Neural crest cell (in vitro differentiated cells): ENCODE measurements at places on chromosomes 4 and X.

DNA sequence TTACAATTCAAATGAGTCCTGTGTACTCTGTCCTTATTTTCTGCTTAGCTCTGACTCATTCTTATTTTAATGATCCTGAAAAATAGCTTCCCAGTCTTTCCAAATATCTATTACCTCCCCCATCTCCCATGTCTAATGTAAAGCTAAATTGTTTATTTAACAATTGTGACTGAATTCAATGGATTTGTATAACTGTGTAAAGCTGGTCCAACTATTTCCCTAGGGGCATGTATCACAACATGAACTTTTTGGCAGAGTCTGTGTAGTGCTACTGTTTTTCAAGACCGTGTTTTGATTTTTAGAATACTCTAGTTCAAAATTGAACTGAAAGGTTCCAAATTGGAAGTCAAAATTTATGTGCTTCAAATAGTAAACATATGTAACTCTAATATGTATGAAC is 67.8 kb downstream of the SPCS3 start:
- no peak for DNase-seq

DNA sequence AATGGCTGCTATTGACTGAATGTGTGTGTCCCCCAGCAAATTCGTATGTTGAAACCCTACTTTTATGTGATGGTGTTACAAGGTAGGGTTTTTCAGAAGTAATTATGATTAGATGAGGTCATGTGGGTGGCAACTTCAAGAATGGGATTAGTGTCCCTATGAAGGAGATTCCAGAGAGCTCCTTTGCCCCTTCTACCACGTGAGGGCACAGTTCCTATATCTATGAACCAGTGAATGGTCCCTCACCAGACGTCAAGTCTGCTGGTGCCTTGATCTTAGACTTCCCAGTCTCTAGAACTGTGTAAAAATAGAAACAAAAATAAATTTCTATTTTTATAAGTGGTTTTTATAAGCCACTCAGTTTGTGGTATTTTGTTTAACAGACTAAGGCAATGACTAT is 1137.6 kb upstream of the IGFBP7 start:
- DNase-seq: no peak

GRCh38 chrX:120456973-120457372 is 12.1 kb downstream of the LAMP2 start:
- no peak for DNase-seq

DNA sequence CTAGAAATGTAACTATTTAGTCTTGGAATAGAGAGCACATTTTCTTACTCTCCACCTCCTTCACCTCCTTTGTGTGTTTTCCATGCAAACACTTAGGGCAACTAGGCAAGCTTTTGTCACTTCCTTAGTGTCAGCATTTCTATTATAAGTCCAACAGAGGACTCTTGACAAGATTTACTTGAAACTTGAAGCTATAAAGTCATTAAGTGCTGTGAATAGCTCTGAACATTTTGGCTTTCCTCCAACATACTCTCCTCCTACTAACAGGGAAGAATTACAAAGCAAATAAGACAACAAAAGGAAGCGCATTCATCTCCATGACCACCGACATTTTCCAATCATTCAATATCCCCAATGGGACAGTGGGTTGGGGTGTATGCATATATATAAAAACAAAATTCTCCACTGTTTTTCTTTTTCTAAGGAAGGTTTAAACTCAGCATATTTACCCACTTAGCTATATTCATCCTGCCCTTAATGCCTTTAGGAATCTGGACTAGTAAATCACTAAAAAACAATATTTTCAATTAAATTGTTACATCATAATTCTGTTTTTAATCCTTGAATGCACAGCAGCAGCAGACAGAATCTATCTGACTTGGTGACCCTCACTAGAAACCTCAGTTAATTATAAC is 264.6 kb downstream of the SNCA start:
- DNase-seq: no peak

- DNase-seq: no peak
These were observed 105.9 kb downstream of the OR13H1 start for GRCh38 chrX:131649741-131650140.

GRCh38 chrX:39814391-39814790 is 283.4 kb downstream of the BCOR start:
- DNase-seq: no peak

DNA sequence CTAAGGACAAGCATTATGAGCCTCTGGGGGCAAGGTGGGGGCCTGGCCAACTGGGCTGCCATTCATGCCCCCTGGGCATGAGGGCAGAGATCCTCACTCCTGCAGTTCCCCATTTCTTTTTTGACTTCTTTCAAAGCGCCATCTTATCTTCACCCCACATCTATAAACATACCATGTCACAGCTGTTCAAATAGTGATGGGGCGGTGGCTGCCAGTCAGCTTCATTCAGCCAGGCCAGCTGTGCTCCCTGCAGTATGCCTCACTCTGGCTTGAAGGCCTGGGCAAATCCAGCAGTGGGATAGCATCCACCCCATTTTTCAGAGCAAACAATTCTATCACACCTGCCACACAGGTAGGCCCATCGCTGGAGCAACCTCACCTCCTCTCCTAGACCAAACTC is 85.5 kb downstream of the NHSL2 start:
- no peak for DNase-seq

DNA sequence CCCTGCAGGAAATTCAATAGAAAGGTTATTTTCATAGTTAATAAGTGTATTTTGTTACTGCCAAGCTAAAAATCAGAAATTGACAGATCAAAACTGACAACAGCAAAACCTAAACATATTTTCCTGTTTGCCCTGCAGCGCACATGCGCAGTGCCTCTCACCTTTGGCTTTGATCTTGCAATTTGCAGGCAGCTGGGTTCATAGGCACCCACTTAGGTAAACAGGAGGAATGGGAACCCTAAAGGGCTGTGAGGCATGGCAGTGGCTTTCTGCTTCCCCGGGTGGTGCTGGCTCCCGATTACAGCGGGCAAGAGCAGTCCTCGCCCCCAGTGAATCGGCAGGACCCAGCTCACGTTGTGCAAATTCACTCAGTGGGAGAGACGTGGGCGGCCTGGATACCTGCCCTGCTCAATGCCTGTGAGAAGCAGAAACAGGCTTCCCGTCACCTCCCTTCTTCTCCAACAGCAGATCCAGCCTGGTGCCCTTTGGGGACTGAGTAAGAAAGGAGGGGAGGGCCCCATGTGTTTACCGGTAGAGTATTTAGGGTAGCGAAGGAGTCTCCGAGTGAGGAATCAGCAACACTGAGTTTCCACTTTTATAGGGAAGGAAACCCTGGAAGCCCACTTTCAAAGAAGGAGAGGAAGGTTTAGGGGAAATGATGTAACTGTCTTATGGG is 25.7 kb downstream of the CCKAR start:
- DNase-seq: no peak

DNA sequence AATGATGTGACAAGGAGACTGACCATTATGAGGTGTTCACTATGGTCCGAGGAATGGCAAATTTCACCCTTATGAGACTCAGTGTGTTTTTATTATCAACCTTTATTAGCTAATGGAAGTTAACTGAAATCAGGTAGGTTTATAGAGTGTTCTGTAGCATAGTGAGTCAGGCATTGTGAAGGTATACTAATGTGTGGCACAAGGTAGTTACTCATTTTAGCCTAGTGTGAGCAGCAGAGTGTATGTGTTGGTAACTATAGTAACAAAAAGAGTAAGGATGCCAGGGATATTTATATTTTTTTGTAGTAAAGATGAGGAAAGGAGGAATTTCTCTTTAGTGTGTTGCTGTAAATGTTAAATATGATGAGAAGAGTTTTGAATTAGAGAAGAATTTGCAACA is 12.0 kb downstream of the PDLIM5 start:
- no peak for DNase-seq

GRCh38 chr4:124727331-124727890 is 14.9 kb upstream of the ANKRD50 start:
- no peak for DNase-seq

DNA sequence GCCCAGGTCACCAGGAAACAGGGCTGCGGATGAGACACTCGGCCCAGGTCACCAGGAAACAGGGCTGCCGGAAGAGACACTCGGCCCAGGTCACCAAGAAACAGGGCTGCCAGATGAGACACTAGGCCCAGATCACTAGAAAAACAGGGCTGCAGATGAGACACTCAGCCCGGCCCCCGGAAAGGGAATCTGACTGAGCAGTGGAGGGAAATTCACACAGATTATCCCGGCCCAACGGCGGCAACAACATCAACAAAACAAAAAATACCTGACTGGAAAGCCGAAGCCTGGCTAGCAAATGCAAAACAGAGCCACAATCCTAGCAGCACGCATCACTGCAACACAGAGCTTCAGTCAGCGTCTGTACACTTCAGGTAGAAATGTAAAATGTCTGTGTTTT is 20.7 kb downstream of the AFAP1 start:
- no peak for DNase-seq

- DNase-seq: no peak
These were observed 30.0 kb downstream of the CTBP1 start for GRCh38 chr4:1218634-1219565.

DNA sequence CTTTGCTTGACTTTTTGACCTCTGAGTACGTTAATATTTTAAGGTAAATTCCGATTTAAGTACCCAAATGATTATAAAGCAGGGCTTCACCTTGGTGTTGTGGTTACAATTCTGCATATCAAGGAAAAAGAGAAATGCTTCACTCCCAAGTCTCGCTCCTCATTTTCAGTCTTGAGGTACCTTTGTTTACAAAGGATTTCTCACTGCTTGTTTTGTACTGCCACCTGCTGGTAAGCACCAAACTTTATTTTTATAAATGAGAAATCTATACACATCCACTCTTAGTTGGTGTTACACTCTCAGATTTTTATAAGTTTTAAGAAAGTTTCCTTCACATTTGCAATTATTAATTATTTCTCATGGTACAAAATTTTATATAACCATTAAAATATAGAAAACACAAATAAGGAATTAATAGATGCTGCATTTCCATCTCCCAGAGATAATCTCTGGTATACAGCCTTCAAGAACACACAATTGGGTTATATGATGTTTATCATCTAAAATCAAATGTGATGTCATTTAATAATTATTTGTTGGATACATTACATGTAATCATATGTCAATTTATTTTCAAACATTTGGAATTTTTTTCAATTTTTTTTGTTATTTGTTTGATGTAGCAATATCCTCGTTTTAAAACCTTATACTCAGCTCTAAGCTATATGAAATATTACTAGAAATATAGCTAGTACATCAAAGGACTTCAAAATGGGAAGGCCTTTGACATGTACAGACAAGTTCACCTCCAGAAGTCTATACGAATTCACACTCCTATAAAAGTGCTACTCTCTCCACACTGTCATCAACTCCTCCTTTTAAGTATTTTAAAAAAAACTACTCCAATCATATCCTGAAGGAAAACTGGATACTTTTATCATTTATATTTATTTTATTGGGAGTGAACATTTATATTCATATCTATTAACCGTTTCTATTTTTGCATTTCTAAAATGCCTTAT is 179.9 kb downstream of the KCNIP4 start:
- peak; percentile 28 for DNase-seq

GRCh38 chr4:159237975-159238374 is 135.1 kb downstream of the RAPGEF2 start:
- no peak for DNase-seq

GRCh38 chr4:128347175-128347868 is 59.7 kb upstream of the PGRMC2 start:
- DNase-seq: no peak

DNA sequence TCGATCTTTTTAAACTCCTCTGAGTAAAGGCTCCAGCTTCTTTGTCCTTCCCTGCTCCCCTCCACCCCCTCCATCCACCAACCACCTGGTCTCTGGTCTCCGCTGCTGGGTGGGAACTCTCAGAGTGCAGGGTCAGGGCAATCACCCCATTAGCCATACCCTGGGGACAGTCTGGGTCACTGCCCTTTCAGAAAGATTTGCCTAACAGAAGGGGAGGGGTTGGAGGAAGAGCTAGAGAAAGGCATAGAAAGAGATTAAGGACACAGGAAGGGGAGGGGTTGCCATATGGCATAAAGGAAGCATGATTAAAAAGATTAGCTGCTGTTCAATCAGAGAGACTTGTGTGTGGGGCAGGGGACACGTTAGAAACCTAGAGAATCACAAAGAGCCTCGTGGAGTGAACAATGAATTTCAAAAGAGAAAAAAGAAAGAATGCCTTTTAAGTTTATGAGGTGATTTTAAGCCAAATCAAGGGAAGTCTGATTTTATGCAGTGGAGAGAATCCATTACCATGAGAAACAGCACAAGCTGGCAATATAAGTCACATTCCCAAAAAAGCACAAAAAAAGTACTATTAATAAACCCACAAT is 115.5 kb upstream of the ACSL4 start:
- peak; percentile 72 for DNase-seq

DNA sequence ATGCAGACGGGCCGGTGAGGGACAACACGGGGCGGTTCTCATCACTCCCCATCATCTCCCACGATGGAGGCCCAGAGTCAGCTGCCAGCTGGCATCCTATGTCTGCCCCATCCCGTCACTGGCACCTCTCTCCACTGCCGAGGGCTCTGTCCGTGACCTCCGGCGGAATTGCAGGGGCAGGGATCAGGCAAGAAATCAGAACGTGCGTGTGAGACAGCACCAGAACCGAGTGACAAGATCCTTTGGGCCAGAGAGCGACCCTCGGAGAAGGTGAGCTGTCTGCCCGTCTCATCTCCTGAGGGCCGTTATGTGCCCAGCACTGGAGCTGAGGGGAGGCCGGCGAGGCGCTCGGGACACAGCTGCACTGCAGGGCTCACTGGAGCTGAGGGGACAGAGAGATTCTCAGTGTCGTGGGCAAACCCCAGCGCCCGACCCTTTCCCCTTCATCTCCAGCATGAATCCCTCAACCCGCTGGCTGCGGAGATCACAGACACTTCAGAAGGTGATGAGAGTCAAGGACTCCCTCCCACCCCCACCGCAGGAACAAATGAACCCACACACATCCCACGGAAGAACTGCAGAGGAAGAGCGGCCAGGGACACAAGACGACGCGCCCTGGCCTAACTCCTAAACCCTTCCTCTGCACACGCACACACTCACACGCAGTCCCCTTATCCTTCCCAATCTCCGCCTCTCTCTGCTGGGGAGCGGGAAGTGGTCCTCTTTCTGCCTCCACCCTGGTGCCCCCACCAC is 128.7 kb downstream of the AFAP1 start:
- DNase-seq: no peak
